ENCODE measurements at places on chromosomes 1 and 21. TPM values are rescaled to one million over a fixed set of nuclear protein-coding genes. Genes with fewer than 3 reads are reported as not detected.

SLC45A3 gene
- total RNA-seq: 3.4 TPM

PI4KB gene
- 69.8 TPM for total RNA-seq

PTPRC gene
- not detected for total RNA-seq

ATP1A1 gene
- 122 TPM for total RNA-seq

All from pericardium fibroblast (primary cell).